NCI-H1930 (cell line): ENCODE measurements at places on chromosomes 1 and 21.

GRCh38 chr1:113255038-113255719, 135.1 kb upstream of the MAGI3 start:
- DNase-seq, result no peak

DNA sequence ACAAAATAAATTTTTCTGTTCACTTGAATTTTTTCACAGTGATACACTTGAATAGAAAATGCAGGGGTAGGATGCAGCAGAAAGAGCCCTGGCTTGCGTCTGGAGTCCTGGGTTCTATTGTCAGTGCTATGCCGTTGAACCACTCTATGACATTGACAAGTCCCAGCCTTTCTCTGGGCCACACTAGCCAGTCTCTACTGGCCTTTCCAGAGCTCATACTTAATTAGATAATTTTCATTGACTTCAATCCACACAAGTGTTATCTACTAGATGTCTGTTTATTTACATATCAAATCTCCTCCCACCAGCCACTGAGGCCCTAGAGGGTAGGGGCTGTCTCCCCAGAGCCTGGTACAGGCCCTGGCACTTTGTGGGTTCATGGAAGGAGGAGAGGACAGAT, 15.5 kb upstream of the CELA3B start:
- no peak for DNase-seq

DNA sequence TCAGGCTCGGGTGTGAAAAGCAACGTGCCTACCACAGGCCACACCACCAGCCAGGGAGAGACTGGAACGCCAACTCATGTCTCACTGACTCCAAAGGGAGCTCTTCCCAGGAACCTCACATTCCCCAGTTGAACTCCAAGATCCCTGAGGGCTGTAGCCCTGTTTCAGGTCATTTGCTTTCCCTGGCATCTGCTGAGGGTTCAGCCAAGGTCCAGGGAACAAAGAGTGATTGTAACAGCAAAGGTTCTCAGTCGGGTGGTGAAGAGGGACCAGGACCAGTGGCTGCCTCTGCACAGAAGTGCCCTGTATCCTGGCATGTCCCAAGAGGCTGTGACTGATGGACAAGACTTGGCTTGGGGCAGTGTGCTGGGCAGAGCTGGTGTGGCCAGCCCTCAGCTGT, 42.8 kb downstream of the GRIK3 start:
- no peak for DNase-seq

GRCh38 chr1:46133781-46134350, 1.4 kb upstream of the PIK3R3 start:
- DNase-seq, result no peak

- no peak for DNase-seq
Observed at GRCh38 chr1:211336161-211336560, 9.5 kb downstream of the TRAF5 start.

DNA sequence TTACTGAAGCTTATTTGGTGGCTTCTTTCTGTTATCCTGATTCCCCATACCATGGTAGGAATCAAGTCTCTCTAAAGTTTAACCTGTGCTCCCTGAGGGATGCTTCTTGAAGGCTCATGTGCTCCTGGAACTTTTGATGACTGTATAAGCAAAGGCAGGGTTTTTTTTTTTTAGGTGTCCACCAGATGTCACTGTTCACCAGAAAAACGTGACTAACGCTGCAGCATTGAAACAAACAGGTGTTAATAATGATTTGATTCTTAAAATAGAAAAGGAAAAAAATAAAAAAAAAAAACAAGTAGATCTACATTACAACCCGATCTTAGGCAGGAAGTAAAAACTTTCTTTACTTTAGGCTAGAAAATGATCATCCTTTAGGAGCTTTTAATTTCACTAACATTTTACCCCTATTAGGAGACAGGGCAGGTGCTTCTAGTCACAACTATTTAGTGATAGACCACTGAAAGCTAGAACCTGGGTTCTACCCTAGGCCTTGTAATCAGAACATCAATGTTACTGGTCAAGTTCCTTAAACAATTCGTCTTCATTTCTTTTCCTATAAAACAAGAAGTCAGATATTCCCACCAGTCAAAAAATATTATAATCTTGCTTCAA, 223.0 kb downstream of the PLA2G4A start:
- DNase-seq, result peak; percentile 11

- DNase-seq, result no peak
Observed at GRCh38 chr1:185853739-185854138, 119.5 kb downstream of the HMCN1 start.

DNA sequence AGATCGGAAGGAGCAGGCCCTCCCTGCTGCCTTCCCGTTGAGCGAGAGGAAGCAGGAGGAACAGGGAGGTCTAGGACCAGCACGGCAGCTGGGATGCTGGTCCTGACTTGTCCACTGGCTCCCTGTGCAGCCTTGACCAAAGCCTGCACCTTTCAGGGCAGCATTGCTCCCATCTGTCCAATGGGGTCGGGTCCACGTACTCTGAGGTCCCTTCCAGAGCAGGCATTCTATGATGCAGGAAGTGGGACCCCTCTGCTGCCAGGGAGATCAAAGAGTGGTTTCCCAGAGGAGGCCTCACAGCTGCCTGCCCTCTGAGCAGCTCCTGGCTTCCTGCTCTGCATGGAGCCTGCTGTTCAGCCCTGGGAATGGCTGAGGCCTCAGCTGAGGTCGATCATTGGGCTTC, 21.7 kb upstream of the ZNF362 start:
- DNase-seq, result no peak

- DNase-seq, result peak; percentile 63
Observed at GRCh38 chr1:198534548-198535418, 5.7 kb downstream of the ATP6V1G3 start.

GRCh38 chr1:200221614-200222282, 188.1 kb downstream of the ZNF281 start:
- DNase-seq, result no peak

DNA sequence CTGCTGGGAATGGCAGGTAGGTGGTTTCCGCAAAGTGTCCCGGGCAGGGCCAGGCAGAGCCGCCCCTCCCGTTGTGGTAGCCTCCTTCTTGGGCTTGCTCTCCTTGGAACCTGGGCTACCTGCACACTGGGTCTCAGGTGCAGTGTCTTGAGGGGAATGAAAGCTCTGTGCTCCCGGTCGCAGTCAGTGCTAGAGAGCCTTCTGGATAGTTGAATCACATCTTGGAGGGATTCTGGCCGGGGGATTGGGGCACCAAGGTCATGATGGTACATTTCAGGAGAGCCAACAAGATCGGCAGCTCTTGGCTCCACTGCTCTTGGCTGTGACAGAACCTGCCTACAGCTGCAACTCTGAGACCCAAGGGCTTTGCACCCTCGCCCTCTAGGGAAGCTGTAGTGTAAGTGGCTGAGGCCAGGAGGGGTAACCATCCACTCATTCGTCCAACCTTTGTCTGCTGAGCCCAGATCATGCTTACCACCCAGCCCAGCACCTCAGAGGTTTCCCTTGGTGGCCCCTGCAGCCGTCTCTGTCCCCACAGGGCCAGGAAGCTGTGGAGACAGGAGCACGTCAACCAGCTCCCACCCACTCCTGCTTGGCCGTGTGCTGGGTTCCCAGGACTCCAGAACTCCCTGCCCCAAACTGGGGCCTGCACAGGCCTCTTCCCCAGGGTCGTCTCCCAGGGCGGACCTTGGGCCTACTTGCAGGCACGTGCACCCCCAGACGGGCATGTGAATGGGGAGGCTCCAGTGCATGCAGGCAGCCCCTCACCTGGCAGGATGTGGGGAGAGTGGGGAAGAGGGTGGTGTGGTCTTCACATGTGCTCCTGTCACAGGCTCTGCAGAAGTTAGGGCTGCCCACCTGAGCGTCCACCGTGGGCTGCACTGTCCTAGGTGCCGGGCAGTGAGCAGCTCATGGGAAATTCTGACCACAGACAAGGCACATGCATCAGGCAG, 40.0 kb downstream of the NTPCR start:
- no peak for DNase-seq

DNA sequence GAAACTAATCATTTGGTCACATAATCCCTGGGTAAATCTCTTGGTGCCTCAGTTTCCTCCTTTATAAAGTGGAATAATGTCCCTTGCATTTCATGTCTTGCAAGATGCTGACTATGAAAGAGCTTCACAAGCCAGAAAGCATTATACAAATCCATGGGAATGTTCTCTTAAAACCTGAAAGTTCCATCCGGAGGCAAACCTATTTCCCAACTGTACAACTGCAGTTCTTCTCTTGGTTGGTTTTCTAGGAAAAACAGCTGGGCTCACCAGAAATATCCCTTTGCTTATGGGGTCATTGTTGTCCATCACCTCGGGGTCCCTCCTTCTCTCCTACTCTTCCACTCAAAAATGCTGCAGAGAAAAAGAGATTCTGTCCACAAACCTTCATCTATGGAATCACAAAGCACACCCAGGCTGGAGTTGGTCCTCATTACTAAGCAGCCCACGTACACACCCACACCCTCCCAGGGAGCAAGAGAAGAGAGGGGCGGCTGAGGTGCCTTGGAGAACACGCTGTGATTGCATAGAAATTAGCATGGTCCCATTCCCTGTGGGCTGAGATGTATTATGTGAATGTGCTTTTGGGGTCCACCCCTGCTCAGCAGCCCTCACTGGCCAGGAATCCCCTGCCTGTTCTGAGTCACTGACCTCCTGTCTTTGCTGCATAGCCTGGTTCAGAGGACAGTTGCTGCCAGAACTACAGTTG, 5.0 kb upstream of the PLXNA2 start:
- no peak for DNase-seq

GRCh38 chr21:17550671-17551308, 37.9 kb downstream of the CXADR start:
- DNase-seq, result no peak

GRCh38 chr1:51344602-51345299, 14.4 kb upstream of the TTC39A start:
- no peak for DNase-seq

DNA sequence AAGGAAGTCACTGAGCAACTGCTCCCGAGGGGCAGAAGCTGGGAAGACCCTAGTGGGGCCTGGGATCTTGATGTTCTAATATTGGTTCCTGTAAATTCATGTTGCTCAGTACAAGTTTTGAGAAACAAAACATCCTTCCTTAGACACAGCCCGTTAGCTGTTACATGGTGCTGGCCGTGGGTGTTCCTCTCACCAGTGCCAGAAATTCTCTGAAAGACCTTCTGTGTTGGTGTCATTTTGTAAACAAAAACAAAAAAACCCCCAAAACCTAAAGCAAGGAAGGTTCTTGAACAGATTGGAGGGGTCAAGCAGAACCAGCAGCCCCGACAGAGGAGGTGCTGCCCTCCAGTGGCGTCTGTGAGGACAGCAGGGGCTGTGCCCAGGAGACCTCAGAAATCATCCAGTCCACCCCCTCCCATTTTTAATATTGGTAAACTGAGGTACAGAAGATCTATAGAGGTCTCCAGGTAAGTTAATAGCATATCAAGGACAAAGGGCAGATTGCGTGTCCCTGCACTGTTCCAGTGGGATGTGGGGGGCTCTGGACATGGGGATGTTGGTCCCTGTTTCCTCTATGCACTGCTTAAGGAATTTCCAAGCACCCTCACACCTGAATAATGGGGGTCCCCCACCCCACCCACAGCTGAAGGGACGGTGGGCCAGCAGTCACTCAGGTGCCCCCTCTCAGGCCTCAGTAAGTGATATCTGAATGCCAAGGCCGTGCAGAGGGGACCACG, 38.2 kb downstream of the SLC2A7 start:
- no peak for DNase-seq

DNA sequence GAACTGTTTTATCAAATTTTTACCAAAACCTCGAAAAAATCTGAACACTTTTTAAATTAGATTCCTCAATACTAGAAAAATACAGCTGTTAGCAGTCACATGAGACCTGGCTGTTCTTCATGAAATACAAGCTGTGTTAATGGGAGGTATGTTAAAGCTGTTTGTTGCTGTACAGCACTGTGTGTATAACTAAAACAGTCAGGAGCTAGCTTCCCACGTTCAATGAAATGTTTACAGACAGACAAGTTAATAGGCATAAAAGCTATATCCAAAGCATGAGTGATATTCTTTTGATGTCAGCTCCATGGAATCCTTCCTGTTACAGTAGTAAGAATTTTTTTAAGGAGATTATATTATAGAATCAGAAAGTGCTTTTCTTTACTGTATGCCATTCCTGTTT, 223.2 kb upstream of the FOXD3 start:
- no peak for DNase-seq

DNA sequence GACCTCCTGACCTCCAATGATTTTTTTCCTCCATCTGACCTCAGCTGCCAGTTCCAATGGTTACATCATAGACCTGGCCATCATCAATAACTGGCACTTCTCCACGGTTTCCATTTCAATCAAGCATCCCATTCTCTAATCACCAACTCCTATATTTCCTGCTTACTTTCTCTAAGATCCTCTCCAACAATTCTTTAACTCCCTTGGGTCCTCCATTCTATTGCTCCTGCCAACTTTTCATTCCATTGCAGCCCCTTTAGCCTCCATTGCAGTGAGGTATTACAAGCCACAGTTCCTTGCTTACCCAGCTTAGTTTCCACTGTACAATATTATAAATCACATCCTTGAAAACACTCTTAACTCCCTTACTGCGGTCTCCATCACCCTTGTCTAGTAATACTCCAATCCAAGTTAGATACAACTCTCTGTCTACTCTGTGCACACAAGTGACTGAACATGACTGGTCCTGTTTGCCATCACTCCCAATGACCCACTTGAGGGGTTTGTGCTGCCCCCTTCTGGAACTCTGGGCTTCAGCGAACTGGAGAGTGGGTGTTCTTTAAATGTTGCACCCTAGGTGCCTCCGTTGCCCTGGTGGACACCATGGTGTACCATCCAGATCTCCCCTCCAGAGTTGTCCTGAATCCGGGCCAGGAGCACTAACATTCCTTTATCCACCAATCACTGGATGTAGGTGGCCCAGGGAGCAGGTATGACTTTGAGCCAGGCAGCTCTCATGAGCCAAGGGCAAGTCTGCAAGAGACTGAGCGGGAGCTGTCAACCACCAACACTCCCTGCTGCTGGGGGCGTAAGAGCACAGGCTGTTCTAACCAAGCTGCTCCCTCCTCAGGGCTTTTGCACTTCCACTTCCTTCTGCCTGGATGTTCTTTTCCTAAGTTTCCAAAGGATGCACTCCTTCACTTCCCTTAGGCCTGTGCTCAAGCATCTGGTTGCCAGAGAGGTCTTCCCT, 3.7 kb upstream of the FNDC7 start:
- no peak for DNase-seq

DNA sequence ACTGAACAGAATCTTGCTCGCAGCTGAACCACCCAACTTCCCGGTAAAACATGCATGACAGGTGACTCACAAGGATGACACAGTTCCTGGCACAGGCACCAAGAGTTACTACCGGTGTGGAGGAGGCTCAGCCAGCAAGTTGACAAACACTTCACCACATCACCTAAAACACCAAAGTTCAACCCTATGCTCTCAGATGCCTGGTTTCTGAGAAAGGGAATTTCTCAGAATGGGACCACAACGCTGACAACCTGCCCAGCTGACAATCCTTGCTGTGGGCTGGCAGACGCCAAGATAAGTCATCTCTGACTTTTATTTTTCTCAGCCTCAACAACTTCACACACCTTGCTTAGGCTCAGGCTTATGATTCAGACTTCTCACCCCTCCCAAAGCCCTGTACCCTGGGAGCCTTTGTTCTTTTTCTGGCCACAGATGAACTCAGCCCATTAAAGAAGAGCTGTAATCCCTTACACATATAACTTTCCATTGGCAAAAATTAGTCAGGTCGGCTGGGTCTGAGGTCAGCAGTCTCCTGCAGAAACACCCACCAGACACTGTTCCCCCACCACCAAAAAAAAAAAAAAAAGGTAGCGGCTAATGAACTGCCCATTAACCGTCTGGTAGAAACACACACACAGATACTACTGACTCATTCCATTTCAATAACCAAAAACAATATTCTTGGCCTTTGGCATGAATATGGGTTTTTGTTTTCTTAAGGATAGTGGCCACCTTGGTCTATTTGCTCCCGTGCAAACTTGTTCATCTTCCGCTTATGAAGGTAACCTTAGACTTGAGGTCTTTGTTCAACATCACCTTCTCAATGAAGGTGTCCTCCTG, 10.8 kb upstream of the TIAM1 start:
- no peak for DNase-seq
